ENCODE measurements at places on chromosomes 16 and 17.

DNA sequence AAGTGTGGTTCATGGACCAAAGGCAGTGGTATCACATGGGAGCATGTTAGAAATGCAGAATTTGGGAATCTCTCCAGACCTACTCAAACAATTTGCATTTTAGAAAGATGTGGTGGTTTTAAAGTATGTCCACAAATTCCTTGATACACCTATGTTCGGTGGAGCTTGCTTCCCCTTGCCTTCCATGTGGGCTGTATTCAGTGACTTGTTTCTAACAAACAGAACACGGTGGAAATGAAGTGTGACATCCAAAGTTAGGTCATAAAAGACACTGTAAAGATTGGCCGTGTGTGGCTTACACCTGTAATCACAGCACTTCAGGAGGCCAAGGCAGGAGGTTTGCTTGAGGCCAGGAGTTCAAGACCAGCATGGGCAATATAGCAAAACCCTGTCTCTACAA is 16.7 kb downstream of the COQ7 start:
- DNase-seq, result no peak

DNA sequence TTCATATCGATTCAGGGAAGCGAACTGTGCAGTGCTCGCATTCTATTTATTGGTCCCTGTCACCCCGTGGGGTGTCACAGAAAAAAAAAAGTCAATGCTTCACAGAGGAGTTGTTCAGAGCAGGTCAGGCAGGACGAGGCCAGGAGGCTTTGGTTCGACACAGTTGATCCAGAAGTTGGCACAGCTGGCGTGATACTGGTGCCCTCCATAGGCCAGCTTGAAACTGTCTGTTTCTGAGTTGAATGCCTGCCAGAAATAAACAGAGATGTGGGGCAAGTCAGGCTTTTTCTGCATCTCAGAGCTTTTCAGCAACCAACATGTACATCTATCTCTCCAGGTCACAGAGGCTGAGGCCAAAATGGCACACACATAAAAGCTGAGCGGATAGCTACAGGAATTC is 29.1 kb downstream of the DUSP14 start:
- no peak for DNase-seq

DNA sequence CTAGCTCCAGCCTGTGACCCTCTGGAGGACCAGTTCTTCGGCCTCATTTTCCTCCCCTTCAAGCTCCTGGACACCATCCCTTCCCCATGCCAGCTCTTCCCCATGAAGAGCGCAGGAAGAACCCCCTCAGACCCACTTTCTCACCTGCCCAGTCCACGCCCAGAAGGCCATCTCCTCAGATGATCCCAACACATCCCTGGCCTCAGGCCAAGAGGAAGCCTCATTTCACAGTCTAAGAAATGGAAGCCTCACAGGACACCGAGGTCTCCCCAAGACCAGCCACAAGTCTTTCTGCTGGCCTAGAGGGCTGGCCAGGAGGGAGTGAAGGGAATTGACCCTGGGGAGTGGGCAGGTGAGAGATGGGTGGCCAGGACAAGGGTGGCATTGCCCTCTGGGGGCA is 8.0 kb downstream of the SPATA32 start:
- no peak for DNase-seq

DNA sequence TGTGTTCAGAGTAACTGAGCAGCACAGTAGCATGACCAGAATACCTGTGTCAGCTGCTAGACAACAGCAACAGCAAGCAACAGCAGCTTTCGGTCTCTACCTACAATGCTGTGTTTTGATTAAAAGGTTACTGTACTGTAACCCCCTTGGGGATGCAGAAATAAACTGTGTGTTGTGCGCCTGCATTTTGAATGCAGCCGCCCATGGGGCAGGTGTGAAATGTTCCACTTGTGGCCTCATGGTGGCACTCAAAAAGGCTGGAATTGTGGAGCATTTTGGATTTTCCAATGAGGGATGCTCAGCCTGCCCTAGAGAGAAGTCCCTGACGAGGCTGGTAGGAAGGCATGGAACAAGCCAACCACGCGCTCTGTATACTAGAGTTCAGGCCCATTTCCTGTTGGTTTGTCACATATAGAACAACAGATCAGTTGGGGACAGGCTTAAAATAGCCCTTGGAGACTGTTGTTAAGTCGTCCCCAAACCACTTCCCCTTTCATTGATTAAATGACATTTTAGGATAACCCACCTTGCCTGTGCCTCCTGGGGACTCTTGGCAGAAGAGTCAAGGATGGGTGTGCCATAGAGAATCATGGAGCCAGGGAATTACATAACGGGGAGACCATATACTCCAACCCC is 27.1 kb downstream of the SCPEP1 start:
- no peak for DNase-seq

GRCh38 chr16:22948603-22949368 is 134.8 kb downstream of the HS3ST2 start:
- peak; percentile 33 for DNase-seq

GRCh38 chr17:79113699-79114457 is 39.3 kb downstream of the ENGASE start:
- no peak for DNase-seq

- no peak for DNase-seq
These were observed 158.5 kb downstream of the TANC2 start for GRCh38 chr17:63124536-63124935.

DNA sequence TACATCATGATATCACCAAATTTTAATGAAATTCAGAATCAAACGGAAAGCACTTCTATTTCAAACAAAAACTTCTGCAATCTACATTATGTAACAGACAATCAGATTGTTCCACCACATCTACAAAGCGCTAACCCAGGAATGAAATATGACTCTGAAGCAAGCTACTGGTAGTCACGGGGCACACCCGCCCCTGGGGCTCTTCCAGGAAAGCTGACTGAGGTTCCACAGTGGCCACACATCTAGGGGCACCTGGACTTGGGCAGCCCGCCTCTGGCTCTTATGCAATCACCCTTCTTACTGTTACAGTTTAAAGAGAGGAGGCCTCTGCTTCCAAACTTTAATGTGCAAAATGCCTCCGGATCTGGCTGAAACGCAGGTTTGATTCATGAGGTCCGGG is 27.5 kb downstream of the ZCCHC14 start:
- DNase-seq, result peak; percentile 17

DNA sequence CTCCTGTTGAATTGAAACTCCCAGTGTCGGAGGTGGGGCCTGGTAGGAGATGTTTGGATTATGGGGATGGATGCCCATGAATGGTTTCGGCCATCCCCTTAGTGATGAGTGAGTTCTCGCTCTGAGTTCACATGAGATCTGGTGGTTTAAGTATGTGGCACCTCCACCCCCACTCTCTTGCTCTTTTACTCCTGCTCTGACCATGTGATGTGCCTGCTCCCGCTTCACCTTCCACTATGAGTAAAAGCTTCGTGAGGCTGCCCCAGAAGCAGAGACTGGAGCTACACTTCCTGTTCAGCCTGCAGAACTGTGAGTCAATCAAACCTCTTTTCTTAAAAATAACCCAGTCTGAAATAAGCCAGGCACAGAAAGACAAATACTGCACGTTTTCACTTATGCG is 512.4 kb downstream of the HS3ST4 start:
- no peak for DNase-seq

DNA sequence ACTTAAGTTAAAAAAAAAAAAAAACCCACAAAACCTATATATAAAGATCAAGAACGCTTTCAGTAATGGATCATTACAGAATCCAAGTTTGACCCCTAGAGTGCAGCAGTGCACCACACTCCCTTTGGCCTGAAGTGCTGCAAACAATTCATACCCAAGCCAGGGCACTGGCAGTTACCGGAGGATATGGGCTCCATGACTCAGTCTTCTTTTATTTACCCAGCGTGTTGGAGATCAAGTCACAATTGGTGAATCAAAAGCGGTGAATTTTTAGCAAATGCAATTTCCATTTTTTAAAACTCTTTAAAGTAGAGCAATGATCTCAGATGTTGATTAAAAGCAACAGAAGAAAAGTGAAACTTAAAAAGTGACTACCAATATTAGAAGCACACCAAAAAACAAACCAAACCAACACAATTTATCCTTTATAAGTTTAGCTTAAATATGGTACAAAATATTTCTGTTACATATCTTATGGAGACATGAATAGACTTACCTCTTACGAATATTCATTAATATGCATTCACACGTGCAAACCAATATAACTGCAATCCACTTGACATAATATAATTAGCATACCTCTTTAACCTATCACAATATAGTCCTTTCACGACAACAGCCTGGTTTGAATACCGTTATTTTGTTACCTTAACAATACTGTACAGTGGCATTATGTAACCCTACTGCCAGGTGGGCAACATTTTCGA is 46.3 kb downstream of the ZNF652 start:
- DNase-seq, result peak; percentile 91

- DNase-seq, result no peak
These were observed 21.0 kb downstream of the ATPAF2 start for GRCh38 chr17:18017958-18018357.

DNA sequence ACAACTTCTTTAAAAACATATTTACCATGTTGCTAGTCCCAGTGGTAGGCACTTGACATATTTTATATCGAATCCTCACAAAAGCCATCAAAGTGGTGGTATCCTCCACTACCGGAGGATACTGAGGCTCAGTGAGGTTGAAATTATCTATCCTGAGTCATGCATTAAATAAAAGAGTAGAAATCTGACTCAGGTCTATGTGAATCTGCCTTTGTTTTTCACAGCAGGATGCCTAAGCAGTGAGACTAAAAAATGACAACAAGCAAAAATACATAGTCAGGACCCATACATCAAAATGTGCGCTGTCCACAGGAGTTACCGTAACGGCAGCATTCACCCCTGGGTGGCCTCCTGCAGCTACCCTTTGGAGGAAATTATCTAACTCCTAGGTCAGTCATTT is 17.7 kb downstream of the BRD7 start:
- no peak for DNase-seq

DNA sequence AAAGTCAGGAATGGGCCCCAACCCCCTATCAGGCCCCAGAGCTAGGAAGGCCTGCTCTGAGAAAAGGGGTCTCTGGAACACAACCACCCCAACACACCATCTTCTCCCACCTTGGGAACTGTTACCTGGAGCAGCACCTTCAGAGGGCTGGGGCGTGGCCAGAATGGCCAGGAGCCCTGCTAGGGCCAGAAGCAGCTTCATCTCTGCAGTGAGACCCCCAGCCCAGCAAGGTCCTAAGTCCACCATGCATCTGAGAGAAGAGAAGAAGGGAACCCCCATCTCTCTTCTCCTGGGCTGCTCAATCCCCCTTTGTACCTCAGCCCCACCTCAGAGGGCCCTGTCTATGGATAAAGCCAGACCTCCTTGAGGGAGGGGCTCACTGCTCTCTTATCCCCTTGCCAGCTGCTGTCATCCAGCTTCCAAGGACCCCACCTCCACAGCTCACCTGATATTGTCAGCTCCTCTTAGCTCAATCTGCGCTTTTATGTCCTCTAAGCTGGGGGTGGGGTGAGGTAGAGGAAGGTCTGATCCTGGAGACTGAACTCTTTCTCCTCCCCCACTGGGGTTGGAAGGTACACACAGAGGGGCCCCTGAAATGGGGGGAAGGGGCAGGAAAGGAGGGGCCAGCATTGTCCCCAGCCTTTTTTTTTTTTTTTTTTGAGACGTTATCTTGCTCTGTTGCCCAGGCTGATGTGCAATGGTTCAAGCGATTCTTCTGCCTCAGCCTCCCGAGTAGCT is at the start of gene MPO:
Gene MPO (minus strand): TSS at position 456 of the 738 bp plus-strand sequence. CDS start 177 bp downstream, at position 279.
- no peak for DNase-seq

- no peak for DNase-seq
These were observed 34.2 kb upstream of the HS3ST3A1 start for GRCh38 chr17:13635951-13636350.

Data from CD4-positive, alpha-beta T cell treated with Interleukin-2 at 100 ng/mL for 4 hours (primary cell).